ENCODE measurements at places on chromosomes 4 and X.

DNA sequence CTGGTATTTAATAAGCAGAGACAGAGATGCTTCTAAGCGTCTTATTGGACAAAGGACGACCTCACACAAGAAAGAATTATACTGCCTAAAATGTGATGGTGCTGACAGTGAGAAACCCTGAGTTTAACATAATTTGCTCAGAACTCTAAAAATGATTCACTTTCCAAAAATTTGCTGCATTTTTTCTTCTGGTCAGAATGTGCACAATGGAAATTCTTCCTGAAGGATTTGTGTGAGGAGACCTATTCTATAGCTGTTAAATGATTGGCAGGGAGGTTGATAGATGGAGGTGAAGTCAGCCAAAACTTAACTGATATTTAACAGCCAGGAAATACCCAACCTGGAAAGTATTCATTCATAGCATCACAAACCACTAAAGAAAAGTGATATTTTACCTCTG is 1.7 kb downstream of the MAGEC3 start:
- no peak for DNase-seq

DNA sequence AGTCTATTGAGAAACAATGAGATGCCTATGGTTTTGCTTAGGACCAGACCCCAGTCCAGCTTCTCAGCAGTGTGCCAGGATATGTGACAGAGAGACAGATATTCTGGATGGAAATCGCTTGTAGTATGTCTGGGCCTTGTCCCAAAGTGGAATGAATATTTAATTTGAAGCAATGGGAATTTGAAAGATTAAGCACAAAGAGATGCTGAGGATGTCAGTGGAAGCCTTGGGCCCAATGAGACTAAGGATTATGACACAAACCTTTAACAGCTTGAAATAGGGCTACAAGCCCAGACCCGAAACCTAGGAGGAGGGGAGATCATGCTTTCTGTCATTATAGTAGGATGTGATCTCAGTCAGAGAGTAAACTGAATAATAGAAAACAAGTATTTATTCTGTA is 459.2 kb downstream of the FAT4 start:
- no peak for DNase-seq

- DNase-seq = no peak
Observed at GRCh38 chr4:172740434-172740833, 428.2 kb upstream of the GALNT7 start.

GRCh38 chr4:31086756-31087330 is 366.7 kb downstream of the PCDH7 start:
- no peak for DNase-seq

DNA sequence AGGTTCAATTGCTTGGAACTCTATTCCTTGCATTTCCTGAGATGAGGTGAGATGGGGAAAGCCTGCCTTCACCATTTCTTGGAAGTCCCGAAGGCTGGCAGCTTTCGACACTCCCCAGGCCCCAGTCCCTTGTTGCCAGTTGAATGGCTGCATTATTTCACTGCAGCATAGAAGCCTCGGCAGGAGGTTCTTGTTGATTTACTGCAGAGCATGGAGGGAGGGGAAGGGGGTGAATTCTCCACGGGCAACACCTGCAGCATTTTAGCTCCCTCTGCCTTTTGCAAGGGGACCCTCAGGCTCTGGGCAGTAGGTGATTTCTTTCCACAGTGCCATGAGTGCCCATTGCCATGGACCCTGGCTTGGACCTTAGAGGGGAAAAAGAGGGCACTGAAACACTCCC is 10.7 kb upstream of the BCLAF3 start:
- no peak for DNase-seq

Measured in stimulated activated effector memory CD8-positive, alpha-beta T cell treated with anti-CD3 and anti-CD28 coated beads, Interleukin-12 subunit alpha, Interleukin-12 subunit beta, amount 100 ng/mL, for 72 hours (primary cell).